ENCODE measurements at places on chromosomes 3 and 15.

- DNase-seq, result no peak
These were observed 41.5 kb upstream of the CFAP161 start for GRCh38 chr15:81092559-81092902.

- no peak for DNase-seq
These were observed 301.4 kb downstream of the PTPRG start for GRCh38 chr3:61862614-61863289.

- DNase-seq, result no peak
These were observed 413.9 kb upstream of the NR2F2 start for GRCh38 chr15:95916568-95916967.

DNA sequence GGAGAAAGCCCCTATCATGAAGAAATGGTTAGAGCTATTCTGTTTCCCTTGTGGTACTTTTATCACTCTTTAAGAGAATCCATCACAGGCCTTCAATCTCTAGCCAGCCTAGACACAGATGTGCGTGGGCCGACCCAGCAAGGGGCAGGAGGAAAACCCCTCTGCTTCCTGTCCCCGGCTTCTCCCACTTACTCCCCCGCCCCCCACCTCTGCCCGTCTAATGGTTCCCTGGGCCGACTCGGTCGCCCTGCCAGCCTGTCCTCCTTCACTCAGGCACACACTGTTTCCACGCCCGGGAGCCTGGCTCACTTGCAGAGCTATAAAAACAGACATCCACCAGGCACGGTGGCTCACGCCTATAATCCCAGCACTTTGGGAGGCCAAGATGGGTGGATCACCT, 58.3 kb upstream of the TFRC start:
- DNase-seq, result no peak

DNA sequence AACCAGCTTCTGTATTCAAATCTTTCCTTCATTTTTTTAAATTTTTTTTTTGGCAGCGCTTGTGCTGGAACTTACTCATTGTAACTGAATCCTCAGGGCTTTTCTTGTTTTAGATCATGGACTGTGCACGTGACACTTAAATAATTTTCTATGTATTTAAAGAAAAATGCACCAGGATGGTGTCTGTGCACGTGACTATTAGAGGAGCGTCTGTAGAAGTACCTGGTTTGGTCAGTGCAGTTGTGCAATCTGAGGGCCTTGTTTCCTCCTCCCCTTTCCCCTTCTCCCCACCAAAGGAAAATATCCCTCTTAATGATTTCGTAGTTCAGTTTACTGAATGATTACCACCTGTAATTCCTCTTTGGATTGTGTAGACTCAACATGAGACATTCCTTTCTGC, 31.3 kb downstream of the EDEM1 start:
- DNase-seq, result no peak

DNA sequence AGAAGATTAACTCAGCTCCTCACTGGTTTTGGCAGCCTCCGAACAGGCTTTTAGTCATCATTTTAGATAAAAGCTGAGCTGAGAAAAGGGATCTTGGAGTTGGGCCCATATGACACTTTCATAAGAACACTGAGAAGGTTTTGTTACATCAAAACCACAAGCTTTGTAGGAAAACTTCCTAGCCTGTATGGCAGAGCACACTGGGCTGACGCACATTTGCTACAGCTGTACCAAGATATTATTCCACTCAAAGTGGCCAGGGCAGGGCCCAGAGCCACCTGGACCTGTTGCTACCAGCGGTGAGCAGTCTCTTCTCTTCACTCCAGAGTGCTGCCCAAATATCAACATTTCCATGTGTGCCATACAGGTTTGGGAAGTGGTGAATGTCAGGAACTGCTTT, 160.5 kb upstream of the CCDC54 start:
- no peak for DNase-seq

Measured in activated CD4-positive, CD25-positive, alpha-beta regulatory T cell (primary cell).